Kidney tubule cell (primary cell): ENCODE measurements at places on chromosomes 3 and 15.

DNA sequence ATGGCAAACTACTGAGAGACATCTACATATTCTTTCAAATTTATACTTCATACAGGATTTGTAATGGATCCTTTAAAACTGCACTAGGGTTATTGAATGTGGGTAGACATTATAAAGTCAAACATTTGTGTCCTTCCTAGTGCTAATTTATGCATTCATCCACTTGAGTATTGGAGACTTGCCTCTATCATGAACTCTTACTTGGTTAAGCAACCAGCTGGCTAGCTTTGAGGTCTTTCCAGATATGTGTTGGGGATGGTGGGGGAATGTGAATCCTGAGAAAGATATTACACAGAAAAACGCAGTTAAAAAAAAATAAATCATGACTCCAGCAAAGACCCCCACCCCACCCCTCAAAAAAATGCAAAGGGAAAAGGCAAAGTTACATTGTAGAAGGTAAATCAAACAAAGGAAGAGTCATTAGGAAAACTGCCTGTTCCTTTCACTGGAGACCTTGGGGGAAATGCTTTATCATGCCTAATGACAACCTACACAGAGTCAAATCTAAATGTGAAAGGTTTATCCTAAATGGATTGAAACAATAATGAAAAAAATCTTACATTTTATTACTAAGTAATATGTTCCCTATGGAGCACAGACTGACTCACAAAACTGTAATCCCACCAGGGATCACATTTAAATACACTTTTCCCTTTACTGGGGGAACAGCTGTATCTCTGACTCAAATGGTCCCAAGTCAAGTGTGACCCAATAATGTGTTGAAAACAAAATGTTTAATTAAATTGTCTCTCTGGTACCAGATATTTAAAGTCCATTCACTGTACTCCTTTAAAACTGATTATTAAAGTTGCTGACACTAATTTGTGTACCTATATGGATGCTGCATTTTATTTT, 522.3 kb downstream of the ROBO1 start:
- no peak for DNase-seq

DNA sequence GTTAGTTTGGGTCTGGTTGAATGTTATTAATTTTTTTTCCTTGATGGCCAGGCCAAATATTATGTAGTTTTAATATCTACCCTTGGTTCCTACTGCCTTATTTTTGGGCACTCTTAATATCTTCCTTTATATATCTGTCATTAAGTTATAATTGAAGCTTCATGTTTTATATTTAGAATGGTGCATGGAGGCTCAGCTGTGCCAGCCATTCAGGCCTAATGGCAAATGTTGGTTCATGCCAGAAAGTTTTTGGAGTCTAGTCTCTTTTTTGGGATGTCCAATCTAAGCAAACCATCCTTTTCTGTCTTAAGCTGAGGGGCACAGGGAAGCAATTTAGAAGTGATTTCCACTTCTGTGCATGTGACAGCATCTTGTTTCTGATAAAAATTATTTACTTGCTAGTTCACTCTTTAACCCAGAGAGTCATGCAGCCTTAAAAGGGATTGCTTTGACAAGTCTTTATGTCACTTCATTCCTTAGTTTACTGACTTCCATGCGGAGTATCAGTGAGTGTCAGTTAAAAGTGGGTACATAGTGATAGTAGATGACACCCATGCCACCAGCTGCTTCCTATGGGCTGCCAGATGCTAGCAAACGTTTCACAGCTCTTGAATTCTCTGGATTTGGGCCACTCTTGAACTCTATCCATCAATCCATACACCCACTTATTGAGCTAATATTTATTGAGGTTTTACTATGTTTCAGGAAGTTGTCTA, 33.0 kb downstream of the MITF start:
- DNase-seq = no peak

GRCh38 chr3:66572938-66573710, 72.3 kb upstream of the LRIG1 start:
- DNase-seq = no peak

DNA sequence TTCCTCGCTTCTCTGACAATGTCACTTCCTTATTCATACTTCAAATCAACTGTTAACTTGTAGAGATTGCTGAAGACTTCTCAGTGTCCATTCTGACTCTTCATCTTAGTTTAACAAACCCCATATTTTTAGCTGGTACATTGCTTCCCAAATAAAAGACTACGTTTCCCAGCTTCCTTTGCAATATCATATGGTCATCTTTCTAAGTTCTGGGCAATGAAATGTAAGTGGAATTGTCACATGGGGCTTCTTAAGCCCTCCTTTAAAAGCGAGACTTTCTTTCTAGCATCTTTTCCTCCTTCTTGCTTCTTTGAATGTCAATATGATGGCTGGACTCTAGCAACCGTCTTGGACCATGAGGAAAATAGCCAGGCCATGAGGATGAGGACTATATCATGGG, 239.0 kb downstream of the ZNF621 start:
- DNase-seq = no peak

DNA sequence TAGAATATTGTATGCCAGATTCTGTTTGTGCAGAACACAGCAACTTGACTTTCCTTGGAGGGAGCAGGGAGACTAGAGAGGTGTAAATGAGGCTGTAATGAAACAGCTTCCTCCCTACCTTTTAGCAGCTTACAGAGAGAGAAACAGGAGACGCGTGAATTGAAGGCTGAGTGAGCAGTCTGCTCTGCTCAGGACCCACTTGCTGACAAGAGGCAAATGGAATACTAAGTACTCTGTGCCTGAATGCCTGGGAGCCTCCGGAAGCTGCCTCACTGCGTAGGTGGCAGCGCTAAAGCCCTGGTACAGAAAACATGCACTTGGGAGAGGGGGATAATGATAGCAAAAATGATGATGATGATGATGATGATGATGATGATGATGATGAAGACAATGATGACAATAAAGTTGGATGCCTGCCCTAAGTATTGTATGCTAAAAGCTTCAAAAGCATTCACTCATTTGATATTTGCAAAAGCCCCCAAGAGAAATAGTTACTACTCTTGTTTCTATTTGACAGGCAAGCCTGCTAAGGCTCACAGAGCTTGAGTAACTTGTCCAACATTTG, 548.9 kb downstream of the NTRK3 start:
- no peak for DNase-seq
